AG04450 (cell line): ENCODE measurements at places on chromosomes 7 and 10. TPM values are rescaled to one million over a fixed set of nuclear protein-coding genes. Genes with fewer than 3 reads are reported as not detected.

The CPA2 gene
- 0.05 and 0.10 TPM in 2 replicates for polyA plus RNA-seq

The XRCC2 gene
- polyA plus RNA-seq, result 0.84 and 1.3 TPM in 2 replicates

The EN2 gene
- not detected in 2 replicates for polyA plus RNA-seq

The ARPC1B gene
- 190 and 245 TPM in 2 replicates for polyA plus RNA-seq

The TACC2 gene
- polyA plus RNA-seq, result 16.8 and 19.4 TPM in 2 replicates

The PKD1L1 gene
- 0.01 TPM in 2 replicates for polyA plus RNA-seq

The KLF14 gene
- polyA plus RNA-seq, result not detected in 2 replicates

The RELN gene
- 6.0 and 7.6 TPM in 2 replicates for polyA plus RNA-seq

The JCAD gene
- 38.3 and 41.2 TPM in 2 replicates for polyA plus RNA-seq

The ABCF2 gene
- polyA plus RNA-seq, result 31.0 and 39.0 TPM in 2 replicates

The EFCAB10 gene
- not detected in 2 replicates for polyA plus RNA-seq

The TTYH3 gene
- 30.8 and 50.7 TPM in 2 replicates for polyA plus RNA-seq

The ADO gene
- polyA plus RNA-seq, result 13.3 and 17.8 TPM in 2 replicates

The TMEM130 gene
- polyA plus RNA-seq, result 7.0 and 11.3 TPM in 2 replicates

The TIMM23 gene
- 113 and 137 TPM in 2 replicates for polyA plus RNA-seq

The PTPRN2 gene
- 0.02 and 0.04 TPM in 2 replicates for polyA plus RNA-seq

The ACSM6 gene
- not detected in 2 replicates for polyA plus RNA-seq

The NEUROD6 gene
- not detected in 2 replicates for polyA plus RNA-seq

The GRID2IP gene
- 0.02 TPM in 1 of 2 replicates, not detected in the other for polyA plus RNA-seq

The AKR1C8 gene
- not detected in 2 replicates for polyA plus RNA-seq

The TIAL1 gene
- 86.0 and 113 TPM in 2 replicates for polyA plus RNA-seq

The ITPRID1 gene
- not detected in 2 replicates for polyA plus RNA-seq

The MEOX2 gene
- polyA plus RNA-seq, result not detected in 2 replicates
